ENCODE measurements at places on chromosomes 2 and 18.

- no peak for DNase-seq
Observed at GRCh38 chr18:60555625-60556024, 183.1 kb upstream of the MC4R start.

DNA sequence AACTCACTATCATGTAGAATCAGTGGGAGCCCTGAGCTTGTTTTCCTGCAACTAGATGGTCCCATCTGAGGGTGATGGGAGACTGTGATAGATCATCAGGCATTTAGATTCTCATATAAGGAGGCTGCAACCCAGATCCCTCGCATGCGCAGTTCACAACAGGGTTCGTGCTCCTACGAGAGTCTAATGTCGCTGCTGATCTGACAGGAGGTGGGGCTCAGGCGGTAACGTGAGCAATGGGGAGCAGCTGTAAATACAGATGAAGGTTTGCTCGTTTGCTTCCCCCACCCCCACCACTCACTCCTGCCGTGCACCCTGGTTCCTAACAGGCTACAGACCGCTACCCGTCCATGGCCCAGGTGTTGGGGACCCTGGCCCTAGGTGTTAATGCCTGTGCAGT, 113.6 kb downstream of the RNF144A start:
- no peak for DNase-seq

DNA sequence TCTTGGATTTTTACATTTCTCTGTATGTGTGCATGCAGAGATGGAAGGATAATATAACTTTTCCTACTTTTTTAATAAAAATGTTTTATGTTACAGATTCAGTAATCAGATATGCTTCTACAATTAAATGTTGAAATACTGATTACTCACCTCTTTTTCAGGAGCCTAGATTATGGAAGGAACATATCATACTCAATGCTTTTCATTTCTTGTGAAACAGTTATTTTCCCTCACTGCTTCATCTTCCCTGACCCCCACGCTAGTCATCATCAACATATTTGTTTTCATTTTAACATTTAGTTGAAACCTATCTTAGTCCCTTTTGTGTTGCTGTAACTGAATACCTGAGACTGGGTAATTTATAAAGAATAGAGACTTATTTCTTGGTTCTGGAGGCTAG, 190.7 kb downstream of the WDR7 start:
- DNase-seq = no peak

DNA sequence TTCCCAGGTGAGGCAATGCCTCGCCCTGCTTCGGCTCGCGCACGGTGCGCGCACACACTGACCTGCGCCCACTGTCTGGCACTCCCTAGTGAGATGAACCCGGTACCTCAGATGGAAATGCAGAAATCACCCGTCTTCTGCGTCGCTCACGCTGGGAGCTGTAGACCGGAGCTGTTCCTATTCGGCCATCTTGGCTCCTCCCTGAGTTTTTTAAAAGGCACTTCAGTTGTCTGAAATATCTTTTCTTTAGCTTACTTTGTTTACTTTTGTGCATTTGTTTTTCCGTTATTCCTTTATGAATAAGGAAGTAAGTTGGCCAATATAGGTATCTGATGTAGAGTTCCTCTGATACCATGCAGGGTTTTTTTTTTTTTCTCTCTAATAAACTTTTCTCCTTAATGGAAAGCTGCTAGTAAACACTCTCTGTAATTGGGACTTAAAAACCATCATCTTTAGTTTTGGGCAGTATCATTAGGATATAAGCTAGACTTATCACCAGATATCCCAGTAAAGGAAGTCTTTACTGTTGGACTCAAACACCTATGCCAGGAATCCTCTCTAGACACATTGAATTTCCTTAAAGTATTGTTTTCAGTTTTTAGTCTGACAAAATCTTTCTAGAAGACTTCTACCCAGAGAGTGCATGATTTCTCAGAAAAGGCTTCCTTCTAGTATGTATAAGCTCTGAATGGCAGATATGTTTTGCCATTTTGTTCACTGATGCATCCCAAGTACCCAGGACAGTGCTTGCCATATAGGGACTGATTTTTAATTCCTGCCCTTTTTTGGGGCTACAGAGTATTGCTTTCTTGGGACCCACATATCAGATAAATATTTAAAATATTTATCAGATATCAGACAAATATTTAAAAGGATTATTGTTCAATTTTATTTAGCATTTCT, 35.8 kb upstream of the DYSF start:
- DNase-seq = no peak

- DNase-seq = no peak
Observed at GRCh38 chr2:80322311-80322920, 17.9 kb upstream of the LRRTM1 start.

GRCh38 chr18:28766721-28767120, 589.8 kb upstream of the CDH2 start:
- no peak for DNase-seq

GRCh38 chr18:801137-801536, 10.9 kb downstream of the YES1 start:
- no peak for DNase-seq

- DNase-seq = no peak
Observed at GRCh38 chr2:188303363-188304031, 11.8 kb downstream of the GULP1 start.

- no peak for DNase-seq
Observed at GRCh38 chr2:44964752-44965236, 23.3 kb downstream of the SIX3 start.

- DNase-seq = peak; percentile 6
Observed at GRCh38 chr2:208407667-208408066, 1.1 kb downstream of the PTH2R start.

GRCh38 chr2:19021100-19021476, 337.3 kb downstream of the OSR1 start:
- DNase-seq = no peak

GRCh38 chr18:23673725-23674124, 11.0 kb upstream of the ANKRD29 start:
- no peak for DNase-seq

- DNase-seq = no peak
Observed at GRCh38 chr2:214293593-214293992, 117.3 kb upstream of the VWC2L start.

DNA sequence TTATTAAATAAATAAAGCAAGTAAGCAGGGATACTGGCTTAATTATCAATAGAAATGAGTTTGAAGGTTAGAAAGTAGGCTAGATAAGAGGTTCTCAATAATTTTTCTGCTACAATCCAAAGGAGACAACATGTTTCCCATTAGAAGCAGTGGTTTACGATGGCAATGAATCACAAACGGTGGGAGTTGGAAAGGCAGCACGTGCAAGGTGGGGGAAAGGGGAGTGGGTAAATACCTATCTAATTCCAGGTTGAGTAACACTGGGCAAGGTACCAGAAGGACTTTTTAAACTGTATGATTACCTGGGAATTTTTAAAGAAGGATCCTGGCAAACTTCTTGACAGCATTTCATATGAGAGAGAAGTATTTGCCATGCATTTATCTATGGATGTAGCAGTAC, 289.9 kb downstream of the NBAS start:
- DNase-seq = no peak

- no peak for DNase-seq
Observed at GRCh38 chr2:75311993-75312392, 112.7 kb upstream of the TACR1 start.

DNA sequence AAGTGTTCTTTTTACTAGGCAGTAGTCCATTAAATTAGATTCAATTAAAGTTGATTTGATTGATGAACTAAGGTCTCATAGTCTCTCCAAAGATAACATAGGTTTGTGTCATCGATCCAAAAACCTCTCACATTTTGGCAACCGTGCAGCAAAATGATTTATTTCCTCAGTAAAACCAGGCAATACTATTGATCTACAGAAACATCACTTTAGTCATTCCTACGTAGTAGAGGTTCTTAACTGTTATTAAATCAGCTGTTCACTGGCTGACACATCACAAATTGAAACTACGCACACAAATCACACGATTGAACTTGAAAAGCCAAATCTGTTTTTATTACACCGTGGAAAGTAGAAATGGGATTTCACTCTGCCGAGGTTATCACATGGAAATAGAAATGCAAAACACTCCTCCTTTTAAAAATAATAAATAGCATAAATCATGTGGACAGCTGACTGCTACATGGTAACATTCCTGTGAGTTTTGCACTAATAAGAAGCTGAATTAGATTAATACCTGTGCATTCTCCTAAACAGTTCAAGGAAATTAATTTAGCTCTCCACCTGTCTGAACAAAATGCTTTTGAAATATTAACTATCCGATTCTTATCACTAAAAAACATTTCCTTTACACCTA, 262.5 kb downstream of the CDH20 start:
- DNase-seq = no peak

DNA sequence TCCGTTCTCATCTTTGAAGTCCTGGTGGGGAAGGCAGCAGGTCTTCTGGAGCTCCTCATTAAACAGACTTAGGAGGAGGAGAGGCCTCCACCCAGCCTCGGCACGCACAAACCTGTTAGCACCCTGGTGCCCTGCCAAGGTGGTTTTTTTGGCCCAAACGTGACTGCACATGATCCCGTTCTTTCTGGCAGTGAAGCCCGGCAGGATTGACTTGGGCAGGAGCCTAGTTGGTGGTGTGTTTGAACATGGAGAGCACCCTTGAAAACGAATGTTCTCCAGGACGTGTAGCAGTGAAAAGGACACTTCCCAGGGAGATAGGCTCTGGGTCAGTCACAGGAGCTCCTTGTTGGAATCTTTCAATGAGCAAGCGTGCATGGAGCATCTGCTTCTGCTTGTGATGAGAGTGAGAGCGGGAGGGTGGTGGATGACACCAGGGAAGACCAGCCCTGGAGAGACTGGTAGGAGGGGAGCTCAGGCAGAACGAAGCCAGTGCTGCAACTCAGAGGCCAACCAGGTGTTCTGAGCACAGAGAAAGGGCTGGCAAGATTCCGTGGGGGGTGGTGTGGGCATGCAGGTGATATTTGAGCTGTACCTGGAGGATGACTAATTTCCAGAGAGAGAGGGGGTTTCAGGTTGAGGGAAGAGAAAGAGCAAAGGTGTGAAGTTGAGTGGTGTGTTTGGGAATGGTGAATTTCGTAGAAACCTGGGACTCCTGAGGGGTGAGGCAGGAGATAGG, 73.8 kb downstream of the TANC1 start:
- no peak for DNase-seq

GRCh38 chr18:72360634-72361033, 183.5 kb downstream of the CBLN2 start:
- no peak for DNase-seq

DNA sequence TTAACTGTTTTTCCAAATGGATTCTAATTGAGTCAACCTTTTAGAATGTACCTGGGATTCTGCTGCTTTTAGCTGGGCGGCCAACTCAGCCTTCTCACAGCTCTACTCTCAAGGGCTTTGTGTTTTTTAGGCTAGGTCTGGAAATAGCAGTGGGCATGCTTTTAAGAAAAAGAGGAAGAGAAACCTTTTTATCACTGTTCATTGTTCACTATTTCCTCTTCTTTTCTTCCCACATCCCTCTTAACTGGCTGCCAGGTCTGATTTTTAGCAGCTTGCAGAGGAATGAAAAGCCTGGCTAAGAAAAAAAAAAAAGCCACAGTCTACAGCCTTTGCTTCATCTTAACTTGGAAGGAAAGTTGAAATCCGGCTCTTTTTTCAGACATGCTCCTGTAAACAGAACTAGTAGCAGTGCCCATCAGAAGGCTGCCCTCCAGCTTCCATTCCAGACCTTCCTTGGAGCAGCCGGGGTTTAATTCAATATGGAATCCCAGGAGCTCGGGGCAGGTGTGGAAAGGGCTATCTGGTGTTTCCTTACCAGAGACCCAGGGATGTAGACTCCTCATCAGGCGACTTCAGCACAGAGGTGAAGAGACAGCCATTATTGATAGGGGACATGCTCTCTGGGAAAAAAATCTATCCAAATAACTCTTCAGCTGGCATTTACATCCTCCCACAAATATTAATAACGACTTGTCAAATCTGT, 230.7 kb downstream of the MYO3B start:
- DNase-seq = no peak

- no peak for DNase-seq
Observed at GRCh38 chr2:195092341-195092740, 564.7 kb upstream of the SLC39A10 start.

DNA sequence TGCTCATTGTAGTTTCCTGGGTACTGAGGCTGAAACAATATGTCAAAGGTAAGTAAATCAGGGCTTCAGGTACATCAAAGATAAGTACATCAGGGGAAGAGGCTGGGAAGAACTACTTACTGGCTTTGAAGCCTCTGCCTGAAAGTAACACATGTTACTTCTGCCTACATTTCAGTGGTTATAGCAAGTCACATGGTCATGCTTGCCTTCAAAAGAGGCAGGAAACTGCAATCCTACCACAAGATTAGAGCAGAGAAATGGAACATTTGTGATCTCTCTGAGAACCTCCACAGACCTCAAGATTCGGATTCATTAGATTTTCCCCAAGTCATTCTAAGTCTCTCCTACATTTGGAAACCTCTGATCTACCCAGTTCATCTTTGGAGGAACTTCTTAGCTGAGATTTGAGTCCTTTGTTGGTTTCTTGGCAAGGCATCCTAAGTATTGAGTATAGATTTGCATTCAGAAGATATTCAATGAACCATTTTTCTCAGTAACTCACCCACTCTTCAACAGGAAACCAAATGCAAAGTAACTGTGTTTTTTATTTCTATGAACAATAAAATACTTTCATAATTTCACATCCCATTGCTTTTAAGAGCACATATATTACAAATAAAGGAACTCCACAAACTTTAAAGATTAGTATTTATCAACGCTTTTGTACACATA, 48.5 kb upstream of the CCDC195 start:
- DNase-seq = no peak

DNA sequence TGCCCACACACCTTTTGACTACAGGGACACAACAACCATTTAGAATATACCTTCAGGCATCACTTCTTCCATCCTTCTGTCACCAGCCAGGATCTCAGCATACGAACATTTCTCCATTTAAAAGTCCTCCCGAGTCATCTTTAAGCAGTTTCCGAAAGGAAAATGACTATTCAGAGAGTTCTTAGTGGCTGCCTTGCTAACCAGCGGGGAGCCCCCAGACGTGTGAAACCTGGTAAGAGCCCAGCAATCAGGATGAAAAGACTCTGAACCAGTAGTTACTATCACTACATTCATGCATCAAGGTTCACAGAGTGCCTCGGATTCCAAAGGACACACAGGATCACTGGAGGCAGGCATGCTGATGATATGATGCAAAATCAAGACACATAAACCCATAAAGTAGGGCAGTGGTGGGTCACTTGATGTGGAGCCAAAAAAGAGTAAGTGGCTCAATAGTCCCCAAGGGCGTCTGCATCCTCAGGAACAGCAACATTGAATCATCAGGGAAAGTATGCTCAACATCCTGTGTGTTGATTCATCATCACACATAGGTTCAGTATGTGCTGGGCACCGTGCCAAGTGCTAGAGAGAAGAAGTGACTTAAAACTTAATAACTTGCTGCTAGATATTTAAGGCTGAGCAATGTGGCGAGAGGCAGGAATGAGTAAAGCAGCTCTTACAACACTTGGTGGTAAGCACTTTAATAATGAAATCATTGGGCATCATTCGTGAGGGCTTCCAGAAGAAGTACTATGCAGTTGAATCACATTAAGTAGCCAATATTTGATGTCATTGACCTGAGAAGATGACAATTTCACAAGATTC, 4.4 kb downstream of the CCL20 start:
- no peak for DNase-seq

GRCh38 chr2:62931536-62931935, 119.1 kb upstream of the OTX1 start:
- no peak for DNase-seq
